Fibroblast of skin of left quadriceps (primary cell): ENCODE measurements at places on chromosomes 2 and 18.

- DNase-seq = no peak
These were observed 55.9 kb upstream of the SLC66A3 start for GRCh38 chr2:11099122-11100065.

DNA sequence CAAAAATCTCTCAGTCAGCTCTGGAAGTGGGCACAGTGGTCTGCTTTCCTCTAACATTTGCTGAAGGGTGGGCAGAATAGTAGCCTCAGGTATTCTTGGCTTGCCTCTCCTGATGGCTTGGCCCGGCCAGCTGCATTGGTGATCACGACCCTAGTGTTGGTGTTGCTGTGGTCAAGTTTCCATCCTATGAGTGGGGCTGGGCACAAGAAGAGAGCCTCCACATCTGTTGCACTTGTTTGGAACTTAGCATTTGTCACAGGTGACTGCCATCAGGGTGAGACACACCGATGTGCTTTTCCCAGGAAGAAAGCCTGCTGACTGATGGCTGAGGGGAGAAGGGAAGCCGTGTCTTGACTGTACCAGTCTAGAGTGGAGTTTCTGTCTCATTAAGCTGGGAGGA is 33.1 kb upstream of the SNORC start:
- no peak for DNase-seq

- DNase-seq = no peak
These were observed 106.1 kb downstream of the UGGT1 start for GRCh38 chr2:128197059-128197458.

GRCh38 chr2:146392631-146393030 is 1452.2 kb upstream of the ACVR2A start:
- DNase-seq = no peak

DNA sequence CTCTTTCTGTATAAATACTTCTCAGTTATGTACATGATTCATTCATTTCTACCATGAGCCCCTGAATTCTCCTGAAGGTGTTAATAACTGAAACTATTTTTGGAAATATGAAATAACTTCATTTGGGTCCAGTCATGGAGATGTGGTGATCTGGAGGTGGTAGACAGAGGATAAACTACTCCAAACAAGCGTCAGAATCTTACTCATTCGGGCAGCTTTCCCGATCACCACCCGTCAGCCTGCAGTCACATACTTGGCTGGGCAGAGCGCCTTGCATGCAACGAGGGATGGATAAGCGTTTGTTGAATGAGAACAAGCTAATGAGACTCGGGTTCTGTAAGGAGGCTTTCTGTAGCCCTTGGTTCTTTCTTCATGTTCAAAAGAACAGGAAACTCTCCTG is 222.7 kb downstream of the CD226 start:
- DNase-seq = no peak

GRCh38 chr2:69914164-69914949 is 552 bp upstream of the MXD1 start:
- peak; percentile 100 for DNase-seq

DNA sequence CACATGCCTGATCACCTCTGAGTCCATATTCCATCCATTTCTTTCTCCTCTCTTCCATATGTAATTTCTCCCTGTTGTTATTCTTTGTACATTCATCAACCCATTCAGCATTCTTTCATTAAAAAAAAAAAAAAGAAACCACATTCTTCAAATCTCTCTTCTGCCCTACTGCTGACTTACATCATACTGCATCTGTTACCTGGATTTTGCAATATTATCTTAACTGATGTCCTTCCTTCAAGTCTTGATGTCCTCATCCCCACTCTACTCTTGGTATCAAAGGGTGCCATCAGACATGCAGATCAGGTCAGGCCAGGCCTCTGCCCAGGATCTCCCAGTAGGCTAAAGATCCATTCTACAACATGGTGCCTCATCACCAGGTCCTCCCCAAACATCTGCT is 90.6 kb downstream of the SGPP2 start:
- no peak for DNase-seq

DNA sequence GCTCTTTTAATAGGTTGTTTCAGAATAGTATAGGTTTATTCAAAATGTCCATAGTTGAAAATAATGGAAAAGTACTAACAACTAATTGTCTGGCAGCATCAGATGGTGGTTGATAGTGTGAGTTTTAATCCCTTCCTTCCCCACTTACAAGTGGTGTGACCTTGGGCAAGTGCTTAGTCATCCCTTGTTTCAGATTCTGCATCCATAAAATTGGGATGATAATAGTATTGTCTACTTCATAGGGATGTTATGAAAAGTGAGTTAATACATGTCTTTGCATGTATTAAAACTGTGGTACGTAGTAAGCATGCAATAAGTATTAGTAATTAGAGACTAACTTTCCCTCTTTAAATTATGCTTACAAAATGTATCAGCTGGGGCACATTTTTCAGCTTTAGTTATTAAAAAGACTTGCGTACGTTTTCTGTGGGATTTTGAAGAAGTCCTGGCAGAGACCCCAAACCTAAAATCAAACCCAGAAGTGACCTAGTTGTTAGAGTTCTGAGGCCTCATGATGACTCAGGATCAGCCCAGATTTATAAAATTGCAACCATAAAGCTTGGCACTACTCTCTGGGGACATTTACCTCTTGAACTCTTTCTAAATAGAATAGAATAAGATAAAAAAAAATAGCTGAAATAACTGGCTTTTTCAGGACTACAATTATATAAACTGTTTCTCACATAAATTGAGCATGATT is 8.6 kb downstream of the ITGA4 start:
- peak; percentile 85 for DNase-seq

DNA sequence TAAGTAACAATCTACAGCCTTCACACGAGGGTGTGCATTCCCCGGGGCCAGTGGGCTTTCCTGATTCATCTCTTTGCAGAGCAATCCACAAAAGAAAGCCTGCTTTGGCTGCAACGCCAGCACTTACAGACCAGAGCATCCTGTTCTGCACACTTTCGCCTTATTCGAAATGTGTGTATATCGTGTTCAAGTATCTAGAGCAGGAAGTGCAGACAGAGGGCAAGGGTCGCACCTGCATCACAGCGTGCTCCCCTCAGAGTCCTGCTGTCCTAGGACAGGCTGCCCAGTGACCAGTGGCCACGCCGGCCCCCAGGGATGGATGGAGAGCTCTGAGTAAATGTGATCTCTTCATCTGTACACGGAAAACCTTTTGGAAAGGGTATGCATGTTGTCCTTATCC is 264.3 kb downstream of the ZNF516 start:
- no peak for DNase-seq

DNA sequence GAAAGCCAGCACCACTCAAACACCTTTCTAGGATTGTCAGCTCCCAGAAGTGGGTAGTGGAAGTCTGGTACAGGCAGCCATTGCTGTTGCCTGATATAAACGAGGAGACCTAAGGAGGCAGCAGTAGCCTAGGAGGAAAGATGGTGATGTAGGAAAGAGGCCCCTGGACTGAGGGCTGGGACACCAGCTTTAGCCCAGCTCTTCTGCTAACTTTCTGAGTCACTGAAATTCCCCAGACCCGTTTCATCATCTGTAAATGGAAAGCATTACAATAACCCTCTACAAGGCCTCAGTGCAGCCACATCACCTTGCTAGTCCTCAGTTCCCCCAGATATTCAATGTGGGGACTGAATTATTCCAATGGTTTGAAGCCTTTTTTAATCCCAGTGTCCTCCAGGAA is 336.5 kb downstream of the TNS1 start:
- no peak for DNase-seq

GRCh38 chr2:217218269-217219163 is 358.7 kb upstream of the TNP1 start:
- no peak for DNase-seq

- no peak for DNase-seq
These were observed 139.8 kb upstream of the HS6ST1 start for GRCh38 chr2:128458505-128458904.

- DNase-seq = no peak
These were observed 246.4 kb downstream of the CDH20 start for GRCh38 chr18:61579581-61579980.

DNA sequence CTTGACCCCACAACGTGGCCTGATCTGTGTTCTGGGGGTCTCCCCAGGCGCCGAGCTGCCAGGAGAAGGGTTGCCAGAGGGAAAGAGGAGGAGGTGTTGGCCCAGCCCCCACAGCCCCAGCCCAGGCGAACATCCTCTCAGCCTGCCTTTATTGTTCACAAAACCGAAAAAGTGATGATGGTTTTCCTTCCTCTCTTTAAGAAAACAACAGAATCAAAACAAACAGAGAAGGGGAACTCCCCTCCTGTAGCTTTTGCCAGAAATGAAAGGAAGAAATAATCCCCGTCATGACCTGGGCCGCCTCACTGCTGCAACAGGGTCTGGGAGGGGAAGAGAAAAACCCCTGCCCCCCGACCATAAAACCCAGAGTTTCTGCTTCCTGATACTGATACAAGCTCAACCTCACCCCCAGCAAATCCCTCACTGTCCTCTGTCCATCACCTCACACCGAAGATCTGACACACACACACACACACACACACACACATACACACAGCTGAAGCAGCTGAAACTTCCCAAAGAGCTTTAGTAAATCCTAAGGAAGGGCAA is 52.0 kb downstream of the ZFP36L2 start:
- no peak for DNase-seq

DNA sequence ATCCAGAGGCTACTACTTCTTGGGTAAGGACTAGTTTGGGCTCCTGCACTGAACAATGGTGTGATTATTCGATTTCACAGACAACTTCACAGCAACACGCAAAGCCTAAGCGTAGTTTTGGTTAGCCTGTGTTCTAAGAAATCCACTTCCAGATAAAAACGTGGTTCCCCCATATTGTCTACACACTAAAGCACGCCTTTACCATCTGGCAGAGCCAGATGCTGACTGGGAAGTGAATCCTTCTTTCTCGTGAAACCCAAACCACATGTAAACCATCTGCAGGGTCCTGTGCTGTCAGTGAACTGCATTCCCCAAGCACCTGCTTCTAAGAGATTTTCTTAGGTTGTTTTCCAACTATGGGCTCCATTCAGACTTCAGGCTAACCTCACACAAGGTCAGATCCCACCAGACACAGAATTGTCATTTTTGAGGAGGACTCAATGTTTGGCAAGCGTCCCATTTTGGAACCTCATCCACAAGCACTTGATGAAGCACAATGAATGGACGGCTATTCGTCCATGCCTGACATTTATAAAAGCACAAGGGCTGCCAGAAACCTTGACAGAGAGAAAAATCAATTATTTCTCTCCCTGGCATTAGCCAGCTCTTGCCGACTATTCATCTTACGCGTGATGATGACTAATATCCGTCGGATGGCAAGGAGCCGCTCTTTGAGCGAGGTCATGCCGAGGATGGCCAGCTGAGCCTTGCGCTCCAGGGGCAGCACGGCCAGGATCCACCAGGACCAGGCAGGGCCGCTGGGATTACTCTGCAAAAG is 38.4 kb downstream of the LONRF2 start:
- DNase-seq = no peak
